ENCODE measurements at places on chromosomes 13 and 19.

GRCh38 chr13:91085127-91085526, 262.4 kb upstream of the MIR17HG start:
- DNase-seq = no peak

- peak; percentile 27 for DNase-seq
Measured at GRCh38 chr19:18205200-18205892, 1.5 kb upstream of the RAB3A start.

GRCh38 chr13:91185294-91185863, 162.1 kb upstream of the MIR17HG start:
- DNase-seq = no peak

GRCh38 chr19:2600914-2601870, 101.3 kb downstream of the GNG7 start:
- no peak for DNase-seq

DNA sequence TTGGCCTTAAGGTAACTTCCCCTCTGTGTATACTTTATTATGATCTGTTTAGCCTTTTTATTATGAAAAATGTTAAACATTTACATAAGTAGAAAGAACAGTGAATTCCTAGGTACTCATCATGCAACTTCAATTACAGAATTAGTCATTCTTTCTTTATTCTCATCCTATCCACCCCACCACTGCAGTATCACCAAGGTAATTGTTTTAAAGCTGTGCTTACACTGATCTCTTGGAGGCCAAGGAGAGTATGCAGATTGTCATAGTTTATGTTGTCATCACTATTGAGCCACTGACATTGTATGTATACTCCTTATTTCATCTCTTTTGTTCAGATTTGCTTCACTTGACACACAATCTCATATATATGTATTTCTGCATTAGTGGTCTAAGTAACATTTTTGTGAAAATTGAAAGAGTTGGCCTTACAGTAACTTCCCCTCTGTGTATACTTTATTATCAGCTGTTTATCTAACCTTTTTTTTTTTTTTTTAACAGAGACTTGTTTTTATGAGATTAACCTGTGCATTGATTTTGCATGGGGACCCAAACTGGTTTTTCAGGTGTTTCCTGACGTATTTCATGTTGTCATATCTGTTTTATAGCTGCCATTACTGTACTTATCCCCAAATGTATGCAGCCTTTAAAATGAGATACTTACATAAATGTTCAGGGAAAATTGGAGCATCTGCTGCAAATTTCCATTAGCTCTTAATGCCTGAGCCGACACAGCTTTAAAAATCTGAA, 4.5 kb downstream of the ZNF507 start:
- DNase-seq = no peak

- no peak for DNase-seq
Measured at GRCh38 chr19:17138937-17139598, 63.5 kb downstream of the MYO9B start.

DNA sequence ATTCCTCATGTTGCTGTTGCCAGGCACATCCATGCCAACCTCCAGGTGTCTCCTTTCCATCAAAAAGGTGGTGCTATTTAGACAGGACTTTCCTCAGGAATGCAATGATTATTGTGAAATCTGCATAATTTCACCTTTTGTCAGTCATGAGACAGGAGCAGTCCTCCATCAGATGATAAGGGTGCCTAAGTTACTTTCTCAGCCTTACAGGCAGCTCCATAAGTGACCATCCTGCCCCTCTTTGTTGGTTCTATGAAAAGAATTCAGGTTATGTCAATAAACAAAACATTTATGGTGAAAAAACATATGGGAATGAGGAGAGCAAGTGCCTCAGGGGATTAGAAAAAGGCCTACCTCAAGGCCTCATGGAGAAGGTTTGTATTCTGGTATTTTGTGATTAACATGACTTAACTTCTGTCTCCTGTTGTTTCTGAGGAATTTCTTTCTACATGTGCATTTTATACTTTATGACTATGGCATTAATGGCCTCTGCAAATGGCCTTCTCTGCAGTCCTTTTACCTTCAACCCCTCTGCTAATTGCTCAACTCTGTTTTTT, 110.3 kb upstream of the DIAPH3 start:
- no peak for DNase-seq
